ENCODE measurements at places on chromosomes 3 and 15.

- peak; percentile 17 for DNase-seq
Observed at GRCh38 chr3:127289706-127290575, 2.1 kb upstream of the PRR20G start.

- no peak for DNase-seq
Observed at GRCh38 chr3:6216135-6217026, 644.5 kb upstream of the GRM7 start.

- peak; percentile 32 for DNase-seq
Observed at GRCh38 chr3:38579551-38580449, 69.7 kb downstream of the SCN5A start.

- DNase-seq = no peak
Observed at GRCh38 chr3:105747696-105748095, 121.1 kb downstream of the CBLB start.

GRCh38 chr15:25416693-25417092, 22.1 kb downstream of the UBE3A start:
- DNase-seq = peak; percentile 47

GRCh38 chr15:40255033-40255432, 16.2 kb downstream of the PAK6 start:
- no peak for DNase-seq

GRCh38 chr3:196047391-196048030, 34.4 kb downstream of the TFRC start:
- DNase-seq = no peak

DNA sequence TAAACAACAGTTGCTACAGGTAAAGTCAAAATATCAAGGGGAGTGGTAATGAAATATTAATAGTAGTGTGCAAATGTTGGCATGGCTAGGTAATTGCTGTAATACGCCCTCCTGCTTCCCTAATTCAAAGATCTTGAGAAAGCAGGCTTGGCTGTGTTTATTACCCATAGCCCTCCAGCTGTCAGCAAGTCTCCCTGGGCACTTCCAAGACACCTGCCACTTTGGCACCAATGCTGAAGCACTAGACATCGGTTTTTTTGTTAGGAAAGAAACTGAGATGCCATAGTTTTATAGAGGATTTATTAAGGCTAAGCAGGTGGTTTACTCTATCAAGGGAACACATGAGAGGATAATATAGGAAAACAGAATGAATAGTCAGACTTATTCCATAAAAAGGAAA, 64.4 kb downstream of the P2RY1 start:
- no peak for DNase-seq

DNA sequence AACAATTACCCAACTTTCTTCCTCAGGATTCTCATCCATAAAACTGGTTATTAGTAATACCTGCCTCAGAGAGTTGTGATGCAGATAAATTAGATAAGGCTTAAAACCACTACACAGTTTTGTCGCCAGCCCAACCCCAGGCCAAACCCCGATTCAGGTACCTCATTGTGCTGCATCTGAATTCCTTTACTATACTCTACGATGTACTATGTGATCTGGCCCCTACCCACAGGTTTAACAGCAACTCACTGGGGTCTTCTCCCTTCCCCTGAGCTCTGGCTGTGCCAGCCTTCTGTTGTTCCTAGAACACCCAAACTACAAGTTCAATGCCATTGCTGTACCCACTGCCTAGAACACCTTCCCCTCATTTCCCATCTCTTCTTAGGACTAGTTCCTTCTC, 64.6 kb downstream of the MYO5A start:
- DNase-seq = no peak

DNA sequence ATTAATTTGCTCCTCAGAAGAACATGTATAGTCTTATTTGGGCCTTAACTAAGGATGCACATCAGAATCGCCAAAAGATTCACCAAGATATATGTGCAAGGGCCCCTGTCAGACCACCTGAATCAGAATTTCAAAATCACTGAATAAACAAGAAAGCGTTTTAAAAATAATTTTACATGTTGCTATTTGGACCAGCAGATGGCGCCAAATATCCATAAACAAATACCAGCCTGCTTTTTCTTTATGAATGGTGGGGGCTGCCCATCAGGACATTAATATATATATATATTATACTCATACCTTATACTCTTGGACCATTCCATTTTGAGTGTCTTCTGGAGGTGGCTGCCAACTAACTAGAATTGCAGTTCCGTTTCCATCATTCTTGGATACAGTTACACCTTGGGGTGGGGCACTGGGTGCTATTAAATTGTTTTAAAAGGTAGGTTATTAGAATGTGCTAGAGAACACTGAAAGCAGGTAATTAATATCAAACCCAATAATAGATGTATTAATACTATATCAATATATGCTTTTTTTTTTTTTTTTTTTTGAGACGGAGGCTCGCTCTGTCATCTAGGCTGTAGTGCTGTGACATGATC, 1108.3 kb downstream of the ROBO1 start:
- peak; percentile 43 for DNase-seq

GRCh38 chr3:13427662-13428603, 7.8 kb upstream of the NUP210 start:
- no peak for DNase-seq

DNA sequence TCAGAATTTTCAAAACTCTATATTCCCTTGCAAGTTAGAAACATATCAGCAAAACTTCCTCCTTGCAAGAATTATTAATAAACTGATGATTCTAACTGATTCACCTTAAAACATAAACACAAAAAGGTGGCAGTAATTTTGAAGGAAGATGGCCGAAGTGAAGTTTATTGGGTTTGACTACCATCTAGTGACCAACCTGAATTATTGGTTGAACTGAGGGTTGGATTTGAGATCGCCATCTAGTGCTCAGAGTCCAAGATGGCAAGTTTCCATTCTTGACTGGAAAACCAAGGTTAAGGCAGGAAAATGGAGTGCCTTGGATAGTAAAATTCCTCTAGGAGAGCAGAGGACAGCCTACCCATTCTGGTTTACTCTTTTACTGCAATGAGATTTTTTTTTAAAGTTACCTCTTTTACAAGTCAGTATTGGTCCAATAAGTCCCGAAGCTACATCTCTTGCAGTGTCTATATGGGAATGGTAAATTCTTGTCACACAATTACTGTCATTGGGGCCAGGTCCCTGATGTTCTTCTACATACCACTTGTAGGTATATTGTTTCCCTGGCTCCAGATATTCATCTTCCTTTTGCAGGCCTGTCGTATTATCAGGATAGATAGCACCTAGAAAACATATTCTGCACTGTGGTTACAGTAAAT, 51.6 kb upstream of the CP start:
- DNase-seq = peak; percentile 88

DNA sequence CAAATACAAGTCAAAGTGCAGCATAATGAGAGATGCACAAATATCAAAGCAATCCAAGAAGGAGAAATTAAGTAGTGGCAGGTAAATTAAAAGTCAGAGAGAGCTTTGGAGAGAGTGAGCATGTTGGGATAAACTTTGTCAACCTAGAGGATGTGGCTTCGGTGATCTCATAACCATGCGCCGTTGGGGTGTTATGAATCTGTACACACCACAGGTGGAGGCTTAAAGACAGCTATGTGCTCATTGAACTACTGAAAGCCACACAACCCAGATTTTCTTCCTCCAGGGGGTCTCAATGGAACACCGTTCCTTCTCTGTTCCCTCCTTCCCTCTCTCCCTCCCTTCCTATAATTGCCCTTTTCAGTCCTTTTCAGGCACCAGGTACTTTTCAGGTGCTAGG, 52.0 kb downstream of the SUCNR1 start:
- peak; percentile 57 for DNase-seq

GRCh38 chr3:171516765-171517164, 56.6 kb upstream of the TNIK start:
- DNase-seq = no peak

GRCh38 chr3:115074502-115074901, 72.6 kb downstream of the ZBTB20 start:
- DNase-seq = peak; percentile 81

- DNase-seq = peak; percentile 89
Observed at GRCh38 chr3:141710888-141711616, 27.0 kb upstream of the RNF7 start.

DNA sequence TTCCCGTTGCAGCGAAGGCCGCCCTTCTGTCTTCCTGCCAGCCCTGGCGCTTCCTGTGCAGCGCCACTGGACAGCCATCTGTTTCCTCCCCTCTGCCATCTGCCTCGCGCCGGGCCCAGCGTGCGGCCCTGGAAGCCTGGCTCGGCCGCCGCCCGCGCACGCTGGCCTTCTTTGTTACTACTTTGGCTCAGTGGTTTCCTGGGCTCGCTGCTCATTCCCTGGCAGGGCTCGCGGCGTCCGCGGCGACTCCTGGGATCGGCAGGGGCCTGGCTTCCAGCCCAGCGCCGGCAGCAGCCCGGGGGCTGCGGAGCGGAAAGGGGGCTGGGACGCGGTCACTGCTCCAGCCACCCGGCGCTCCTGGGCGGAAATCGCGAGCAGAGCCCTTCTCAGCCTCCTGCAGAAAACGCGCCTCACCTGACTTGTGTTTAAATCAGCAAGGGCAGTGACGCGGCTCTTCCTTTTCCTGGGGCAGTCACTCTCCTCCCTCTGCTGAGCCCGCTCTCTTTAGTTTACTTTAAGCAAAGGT, 10.0 kb downstream of the CMTM7 start:
- peak; percentile 64 for DNase-seq

GRCh38 chr3:87076946-87077345, 86.0 kb upstream of the VGLL3 start:
- DNase-seq = peak; percentile 88

DNA sequence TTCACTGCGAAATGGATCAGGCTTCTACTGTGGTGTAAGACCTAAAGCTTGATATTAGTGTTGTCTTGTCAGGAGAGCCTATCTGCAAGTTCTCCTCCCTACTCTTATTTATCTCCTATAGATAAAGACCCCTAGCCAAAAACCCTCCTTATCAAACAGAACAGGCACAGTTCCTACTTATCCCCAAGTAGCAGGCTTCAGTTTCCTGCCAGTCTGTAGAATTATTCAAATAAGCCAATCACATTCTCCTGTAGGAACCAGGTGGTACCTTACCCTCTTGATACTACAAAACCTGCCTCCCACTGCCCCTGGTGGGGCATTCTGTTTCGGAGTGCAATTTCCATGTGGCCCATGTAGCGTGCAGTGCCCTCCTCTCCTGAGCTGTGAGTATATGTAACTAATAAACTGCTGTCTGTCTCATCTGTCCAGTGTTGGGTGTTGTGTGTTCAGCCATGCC, 28.7 kb downstream of the HDGFL3 start:
- DNase-seq = no peak

- peak; percentile 9 for DNase-seq
Observed at GRCh38 chr3:9770276-9770812, 597 bp upstream of the CAMK1 start.

DNA sequence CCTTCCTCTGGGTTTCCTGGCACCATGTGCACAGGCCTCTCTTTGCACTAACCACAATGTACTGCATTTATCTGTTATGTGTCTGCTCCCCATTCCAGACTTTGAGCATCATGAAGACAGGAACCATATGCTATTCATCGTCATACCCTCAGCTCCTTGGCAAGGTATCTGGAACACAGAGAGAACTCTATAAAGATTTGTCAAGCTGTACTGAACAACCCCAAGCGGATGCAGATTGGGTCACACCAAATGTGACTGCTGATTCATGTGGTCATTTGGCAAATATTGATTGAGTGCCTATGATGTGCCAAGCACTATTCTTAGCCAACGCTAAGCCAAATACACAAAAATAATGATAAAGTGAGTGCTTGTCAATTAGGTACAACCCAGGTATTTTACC, 7.5 kb upstream of the MEGF11 start:
- no peak for DNase-seq

DNA sequence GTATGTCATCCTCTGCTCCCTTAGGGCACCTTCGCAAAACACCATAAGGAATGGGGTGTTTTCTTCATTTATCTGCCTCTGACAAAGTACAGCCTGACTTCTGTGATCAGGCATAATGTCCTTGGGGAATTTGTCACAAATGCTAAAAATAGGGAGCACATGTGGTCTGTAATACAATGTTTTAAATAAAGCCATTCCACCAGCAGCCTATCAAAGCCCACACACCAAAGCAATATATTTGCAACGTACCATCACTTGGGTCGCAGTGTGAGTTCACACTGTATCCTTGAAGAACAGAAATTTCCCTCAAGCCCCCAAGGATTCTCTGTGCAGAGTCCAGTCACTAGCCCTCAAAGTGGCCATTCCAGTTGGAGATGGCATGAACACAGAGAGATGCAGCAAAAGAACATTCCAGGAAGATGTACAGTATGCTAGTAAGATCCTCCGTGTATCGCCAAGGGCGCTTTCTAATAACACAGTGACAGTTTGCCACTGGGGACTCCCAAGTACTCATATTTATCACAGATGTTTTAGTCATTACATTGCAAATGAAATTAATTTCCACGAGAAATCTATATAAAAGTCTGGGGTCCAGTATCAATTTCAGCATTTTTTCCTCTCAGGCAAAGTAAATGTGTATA, 246.7 kb downstream of the MCTP2 start:
- no peak for DNase-seq
